ENCODE measurements at places on chromosomes 16 and 17.
A peak's percentile ranks its signal among the peaks of the same experiment; 100 is the strongest.

- no peak for DNase-seq
Measured at GRCh38 chr17:82050152-82050760, 1.4 kb downstream of the RFNG start.

DNA sequence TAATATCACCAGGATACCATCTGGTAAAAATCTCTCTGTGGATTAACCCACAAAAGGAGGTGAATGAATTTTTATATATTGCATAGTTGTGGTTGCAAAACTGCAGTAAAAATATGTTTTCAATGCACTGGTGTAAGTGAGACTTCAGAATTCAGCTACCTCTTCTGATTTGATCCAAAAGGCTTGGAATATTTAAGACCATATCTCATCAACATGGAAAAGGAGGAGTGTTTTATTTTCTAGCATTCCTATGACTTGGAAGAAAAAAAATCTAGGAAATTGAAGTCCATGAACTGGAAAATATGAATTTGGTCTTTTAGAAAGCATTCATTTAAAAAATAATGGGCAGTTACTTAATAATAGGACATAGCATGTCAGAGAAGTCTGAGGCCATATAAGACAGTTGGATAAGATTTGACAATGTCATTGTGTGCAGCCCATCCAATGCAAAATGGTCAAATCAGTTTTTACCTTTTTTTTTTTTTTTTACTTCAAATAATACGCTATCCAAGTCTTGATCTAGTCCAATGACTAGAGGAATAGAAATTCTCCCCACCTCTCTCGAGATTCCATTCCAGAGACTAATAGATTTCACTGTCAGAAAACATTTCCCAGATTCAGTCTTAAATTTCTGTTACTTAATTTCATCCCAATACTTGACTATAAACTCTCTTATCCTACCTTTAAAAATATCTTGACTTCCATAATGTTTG, 364.9 kb upstream of the PMFBP1 start:
- no peak for DNase-seq

- no peak for DNase-seq
Measured at GRCh38 chr16:2187212-2187611, 9.2 kb downstream of the CASKIN1 start.

- DNase-seq, result peak; percentile 24
Measured at GRCh38 chr17:35051183-35051578, 12.3 kb downstream of the RFFL start.

DNA sequence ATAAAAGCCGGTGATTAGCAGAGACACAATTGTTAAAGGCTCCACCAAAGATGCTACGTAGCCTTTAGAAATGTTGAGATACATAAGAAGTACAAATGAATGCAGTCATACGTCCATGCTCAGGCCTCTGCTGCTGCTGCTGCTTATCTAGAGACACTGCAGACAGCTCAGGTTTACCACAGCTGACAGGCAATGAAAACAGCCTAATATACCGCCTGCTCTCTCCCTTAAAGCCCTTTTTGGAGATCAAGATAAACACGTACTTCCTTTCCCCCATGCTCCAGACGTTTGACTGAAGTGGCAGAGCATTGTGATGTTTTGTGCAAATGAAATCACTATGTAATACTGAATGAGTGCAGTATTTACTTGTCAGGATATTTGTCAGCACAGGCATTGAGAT, 185.3 kb downstream of the AATF start:
- DNase-seq, result no peak

GRCh38 chr16:46918905-46919792, 35.0 kb downstream of the GPT2 start:
- no peak for DNase-seq

DNA sequence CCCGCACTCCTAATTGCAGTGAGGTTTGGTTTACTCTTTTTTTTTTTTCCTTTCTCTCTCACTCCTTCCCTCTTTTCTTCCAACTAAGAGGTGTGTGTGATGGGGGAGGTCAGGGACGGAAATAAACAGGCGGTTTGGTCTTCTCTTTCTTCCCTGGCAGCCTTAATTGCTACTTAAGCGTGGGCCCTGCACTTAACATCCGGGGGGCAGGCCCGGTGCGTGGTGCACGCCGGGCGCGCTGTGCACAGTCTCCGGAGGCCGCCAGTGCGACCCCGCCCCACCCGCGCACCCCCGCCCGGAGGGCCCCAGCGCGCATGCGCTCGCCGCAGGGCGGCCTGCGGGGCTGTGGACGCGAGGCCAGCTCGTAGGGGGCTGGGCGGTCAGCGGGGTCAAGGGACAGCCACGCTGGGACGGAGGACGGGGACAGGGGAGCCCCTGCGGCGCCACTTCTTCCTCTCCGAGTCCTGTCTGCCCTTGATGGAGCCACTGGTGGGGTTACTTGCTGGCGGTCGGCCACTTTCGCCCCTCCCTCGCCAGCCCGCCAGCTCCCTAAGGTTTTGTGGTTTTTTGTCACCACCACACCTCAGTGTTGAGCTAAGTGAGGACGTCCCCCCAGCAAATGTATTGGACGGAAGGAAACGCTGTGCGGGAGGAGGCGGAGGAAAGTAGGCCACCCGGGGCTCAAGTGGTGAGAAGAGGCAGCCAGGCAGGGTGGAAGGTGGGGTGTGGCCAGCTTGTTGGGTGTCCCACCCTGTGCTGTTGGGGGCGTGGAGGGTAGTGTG, 120.9 kb downstream of the MRM1 start:
- DNase-seq, result no peak

GRCh38 chr17:61783556-61784304, 79.6 kb downstream of the BRIP1 start:
- DNase-seq, result no peak

DNA sequence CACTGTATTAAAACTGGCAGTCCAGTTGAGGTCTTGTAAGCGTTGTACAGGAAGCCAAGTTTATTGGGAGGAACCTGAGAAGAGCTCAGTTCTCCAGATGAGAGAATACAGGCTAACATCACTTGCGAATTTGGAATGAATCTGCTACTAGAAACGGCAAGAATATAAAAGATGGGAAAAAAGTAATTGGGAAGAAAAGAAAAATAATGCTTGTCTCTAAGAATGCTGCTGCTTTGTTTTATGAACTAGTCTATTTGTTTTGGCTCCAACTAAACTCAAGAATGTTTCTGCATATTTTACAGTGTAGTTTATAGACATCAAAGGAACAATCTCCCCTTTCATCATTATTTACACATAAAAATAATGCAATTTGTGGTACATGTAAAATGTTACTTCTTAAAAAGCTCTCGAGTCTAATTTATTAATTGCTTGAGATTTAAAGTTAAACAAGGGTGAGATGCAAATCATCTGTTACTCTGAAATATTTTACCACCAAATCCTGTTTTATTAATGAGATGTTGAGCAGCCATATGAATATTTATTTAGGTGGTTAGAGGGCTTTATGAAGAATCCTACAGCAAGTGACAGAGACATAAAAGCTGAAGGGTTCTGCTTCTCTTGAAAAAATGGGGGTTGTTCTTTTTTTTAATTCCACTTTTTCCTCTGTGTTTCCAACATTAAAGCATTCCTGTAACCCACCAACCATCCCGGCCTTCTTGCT, 162.1 kb upstream of the AXIN2 start:
- no peak for DNase-seq

GRCh38 chr16:49530427-49530970, 156.9 kb downstream of the C16orf78 start:
- DNase-seq, result no peak

- no peak for DNase-seq
Measured at GRCh38 chr17:78231991-78232858, 794 bp downstream of the TMEM235 start.

DNA sequence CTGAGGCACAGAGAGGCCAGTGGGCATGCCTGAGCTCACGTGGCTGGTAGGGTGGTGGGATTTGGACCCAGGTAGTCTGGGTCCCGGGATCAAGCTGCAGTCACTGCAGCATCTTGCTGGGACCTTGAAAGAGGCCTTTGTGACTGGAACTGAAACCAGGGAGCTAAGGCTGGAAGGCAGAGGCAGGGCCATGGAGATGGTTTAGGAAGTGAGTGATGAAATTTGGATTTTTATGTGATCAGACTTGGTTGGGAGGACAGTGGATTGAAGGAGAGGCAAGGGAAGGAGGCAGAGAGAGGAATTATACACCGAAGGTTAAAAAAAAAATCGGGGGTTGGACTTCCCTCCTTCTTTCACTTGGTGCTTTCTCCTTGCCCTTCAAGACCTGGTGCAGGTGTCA, 255.4 kb upstream of the CACNG5 start:
- no peak for DNase-seq

GRCh38 chr17:71405101-71405500, 715.7 kb upstream of the SOX9 start:
- DNase-seq, result no peak

DNA sequence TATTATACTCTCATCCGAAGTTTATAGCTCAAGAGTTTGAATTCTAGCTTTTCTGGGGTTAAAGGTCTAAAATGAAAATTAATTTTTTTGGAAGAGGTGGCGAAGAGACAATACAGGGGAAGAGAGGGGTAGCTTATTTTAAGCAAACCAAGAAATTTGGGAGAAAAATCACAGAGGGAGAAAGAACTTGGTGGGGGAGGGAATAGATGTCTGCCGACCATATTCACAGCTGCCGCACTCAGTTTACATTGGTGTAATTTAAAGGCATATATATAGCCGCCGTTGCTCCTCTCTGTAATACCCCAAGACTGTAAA, 6.5 kb upstream of the ZFHX3 start:
- no peak for DNase-seq

DNA sequence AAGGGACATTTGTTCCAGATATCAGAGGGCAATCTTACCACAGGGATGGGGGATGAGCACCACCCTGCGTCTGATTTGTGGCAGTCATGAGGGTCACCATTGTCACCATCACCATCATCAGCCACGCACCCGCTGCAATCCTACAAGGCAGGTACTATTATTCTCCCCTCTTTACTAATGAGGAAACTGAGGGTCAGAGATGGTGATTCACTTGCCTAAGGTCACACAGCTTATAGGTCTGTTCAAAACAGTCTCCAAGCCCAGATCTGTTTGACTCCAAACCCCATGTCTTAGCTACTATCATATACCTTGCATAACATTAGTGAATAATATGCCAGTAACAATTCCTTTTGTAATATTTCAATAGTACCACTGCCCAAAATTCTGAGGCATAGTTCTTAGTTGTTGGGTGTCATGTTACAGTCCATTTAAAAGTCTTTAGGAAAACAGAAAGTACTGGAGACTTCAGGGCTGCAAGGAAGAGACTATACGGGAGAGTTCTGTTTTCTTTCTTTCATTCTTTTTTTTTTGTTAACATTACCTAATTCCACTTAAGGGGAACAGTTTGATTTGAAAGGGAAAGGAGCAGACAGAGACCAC, 166.4 kb downstream of the C16orf95 start:
- DNase-seq, result no peak

DNA sequence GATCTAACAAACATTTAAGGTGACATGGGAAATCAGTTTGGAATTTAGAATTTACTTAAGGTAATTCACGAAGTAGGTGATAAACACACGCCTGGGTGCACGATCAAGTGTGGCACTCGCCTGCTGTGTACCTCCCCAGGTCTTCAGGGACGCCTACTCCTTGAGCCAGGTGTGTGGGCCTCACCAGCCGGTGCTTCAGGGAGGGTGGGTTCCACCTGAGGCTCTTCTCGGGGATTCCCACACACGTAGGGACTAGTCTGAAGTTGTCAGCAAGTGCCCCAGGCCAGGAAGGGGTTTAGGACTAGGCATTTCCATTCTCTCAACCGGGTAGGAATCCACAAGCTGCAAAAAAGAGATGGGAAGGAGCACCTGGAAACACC, 9.8 kb upstream of the NAT9 start:
- no peak for DNase-seq

DNA sequence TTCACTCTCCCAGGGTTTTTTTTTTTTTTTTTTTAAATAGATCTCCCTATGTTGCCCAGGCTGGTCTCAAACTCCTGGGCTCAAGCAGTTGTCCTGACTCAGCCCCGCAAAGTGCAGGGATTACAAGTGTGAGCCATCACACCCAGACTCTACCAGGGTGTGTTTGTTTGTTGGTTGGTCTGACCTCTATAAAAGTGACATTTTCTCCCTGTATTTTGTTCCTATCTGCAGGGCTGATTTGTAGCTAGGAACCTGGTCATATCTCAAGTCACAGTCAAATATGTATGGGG, 46.3 kb upstream of the B4GALNT2 start:
- DNase-seq, result no peak

DNA sequence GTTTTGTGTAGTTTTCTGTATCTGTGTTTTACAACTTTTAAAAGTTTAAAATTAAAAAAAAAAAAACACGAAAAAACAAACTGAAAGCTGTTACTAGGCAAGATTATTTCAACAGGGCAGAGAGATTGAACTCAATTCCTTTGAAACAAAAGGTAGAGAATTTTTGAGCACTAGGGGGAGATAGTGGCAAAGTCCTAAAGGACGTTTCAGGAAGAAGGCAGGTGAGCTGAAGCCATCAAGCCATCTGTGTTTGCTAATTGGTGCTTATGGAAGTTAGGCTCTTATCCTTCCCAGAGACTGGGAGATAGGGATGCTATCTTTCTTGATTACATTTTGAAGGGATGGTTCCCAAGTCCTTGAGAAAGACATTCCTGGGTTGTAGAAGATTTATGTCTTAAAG, 70.6 kb upstream of the CLEC3A start:
- peak; percentile 39 for DNase-seq

- no peak for DNase-seq
Measured at GRCh38 chr16:7278636-7279035, 54.0 kb upstream of the RBFOX1 start.

DNA sequence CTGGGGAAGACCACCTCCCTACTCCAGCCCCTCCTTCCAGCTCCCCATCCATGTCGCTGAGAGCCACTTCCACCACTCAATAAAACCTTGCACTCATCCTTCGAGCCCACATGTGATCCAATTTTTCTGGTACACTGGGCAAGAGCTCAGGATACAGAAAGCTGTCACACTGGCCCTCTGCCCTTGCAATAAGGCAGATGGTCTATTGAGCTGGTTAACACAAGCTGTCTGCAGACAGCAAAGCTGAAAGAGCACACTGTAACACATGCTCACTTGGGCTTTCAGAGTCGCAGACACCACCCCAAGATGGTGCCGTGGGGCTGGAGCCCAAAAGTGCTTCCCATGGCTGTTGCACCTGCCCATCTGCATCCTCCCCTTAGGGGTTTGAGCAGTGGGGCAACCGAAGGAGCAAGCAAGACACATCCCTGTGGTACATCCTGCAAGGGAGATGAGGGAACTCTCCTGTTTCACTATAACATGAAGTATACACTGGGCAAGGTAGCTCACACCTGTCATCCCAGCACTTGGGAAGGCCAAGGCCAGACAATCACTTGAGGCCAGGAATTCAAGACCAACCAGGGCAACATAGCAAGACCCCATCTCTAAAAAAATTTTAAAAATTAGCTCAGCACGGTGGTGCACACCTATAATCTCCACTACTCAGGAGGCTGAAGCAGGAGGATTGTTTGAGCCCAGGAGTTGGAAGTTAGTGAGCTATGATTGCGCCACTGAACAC, 52.8 kb upstream of the C17orf78 start:
- no peak for DNase-seq

- DNase-seq, result no peak
Measured at GRCh38 chr17:59666235-59666634, 41.0 kb downstream of the PTRH2 start.

Data from ACHN (cell line).